ENCODE measurements at places on chromosomes 4 and X.

- no peak for DNase-seq
Measured at GRCh38 chr4:168221301-168221700, 97.3 kb downstream of the DDX60 start.

DNA sequence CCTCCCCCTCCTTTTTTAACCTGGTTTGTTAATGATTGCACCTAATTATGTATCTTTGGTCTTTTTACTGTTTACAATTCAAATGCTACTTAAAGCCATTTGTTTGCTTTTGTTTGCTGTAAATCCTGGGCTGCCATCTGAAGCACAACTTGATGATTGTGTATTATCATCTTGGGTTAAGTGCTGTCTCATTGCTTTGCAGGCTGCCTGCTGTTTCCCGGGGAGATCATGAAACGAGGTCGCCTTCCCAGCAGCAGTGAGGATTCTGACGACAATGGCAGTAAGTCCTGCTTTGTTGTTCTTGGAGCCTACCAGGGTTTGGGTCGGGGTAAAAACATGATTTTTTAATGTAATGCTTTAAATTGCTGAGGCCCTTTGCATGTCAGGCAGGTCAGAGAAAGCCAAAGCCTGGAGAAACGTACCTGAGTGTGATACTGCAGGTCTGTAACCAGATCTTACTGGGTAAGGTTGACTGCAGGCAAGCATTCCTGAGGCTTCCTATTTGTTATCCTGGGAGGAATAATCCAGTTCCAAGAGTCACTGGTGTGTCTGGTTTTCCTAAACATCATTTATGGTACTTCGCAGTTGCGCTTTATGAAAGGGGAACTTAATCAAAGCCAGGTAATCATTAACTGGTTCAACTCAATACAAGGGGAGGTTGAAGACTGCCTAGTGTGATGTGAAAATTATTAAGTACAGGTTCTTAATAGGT, 22.2 kb downstream of the JADE1 start:
- DNase-seq: no peak

DNA sequence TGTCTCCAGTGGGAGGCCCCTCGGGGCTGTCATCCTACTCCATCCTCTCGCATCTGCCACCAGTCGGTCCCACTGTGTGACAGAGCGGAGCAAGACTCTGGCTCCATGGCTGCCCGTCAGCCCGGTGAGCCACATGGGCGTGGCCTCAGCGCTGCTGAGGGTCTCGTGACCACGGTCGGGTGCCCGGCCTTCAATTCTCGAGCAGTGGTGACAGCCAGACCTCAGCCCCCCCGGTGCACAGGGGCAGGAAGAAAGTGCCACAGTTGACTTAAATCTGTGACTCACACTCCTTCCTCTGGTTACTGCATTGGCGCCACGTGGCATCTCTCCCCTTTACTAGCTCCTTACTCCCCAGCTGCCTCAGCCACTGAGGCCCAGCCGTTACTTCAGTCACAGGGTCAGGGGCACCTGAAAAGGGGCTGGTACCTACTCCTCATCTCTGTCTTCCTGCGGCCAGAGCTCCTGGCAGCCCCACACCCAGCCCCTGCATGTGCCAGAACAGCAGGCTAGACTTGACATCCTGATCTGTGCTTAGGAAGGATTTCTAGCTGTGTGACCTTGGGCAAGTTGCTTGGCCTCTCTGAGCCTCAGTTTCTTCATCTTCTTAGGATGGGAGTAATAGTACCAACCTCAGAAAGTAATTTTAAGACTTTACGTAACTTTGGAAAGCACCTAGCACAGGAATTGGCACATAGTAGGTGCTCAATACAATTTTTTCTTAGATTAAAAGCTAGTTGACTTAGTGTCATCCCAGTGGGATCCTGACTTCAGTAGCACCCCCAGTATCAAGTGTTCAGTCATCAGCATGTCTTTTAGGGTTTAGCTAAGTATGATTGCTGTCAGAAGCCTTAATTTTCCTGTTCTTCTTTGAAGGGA, 66.1 kb downstream of the TNIP2 start:
- DNase-seq: no peak

DNA sequence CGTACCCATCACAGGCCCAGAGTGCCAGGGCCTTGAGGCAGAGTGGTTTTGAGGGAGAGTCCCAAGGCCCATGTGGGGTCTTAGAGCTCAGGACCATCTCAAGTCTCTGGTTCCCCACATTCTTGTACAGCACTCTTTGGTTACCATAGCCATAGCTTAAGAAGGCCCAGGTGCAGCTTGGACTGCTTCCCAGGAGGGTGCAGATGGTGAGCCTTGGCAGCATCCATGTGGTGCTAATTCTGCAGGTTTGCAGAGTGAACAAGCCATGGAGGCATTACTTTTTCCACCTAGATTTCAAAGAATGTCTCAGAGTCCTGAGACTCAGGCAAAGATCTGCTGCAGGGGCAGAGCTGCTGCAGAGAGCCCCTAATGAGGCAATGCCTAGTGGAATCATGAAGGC, 171.7 kb downstream of the STK32B start:
- DNase-seq: no peak

GRCh38 chrX:41739871-41740270, 15.9 kb downstream of the GPR82 start:
- DNase-seq: no peak

- DNase-seq: no peak
Measured at GRCh38 chrX:39948582-39948981, 149.2 kb downstream of the BCOR start.

- DNase-seq: no peak
Measured at GRCh38 chrX:7640392-7640791, 202.6 kb upstream of the VCX start.

- DNase-seq: no peak
Measured at GRCh38 chr4:76787898-76788297, 110.0 kb downstream of the SOWAHB start.

- no peak for DNase-seq
Measured at GRCh38 chr4:3729188-3729881, 36.9 kb upstream of the ADRA2C start.

GRCh38 chrX:93874554-93874953, 200.5 kb downstream of the FAM133A start:
- no peak for DNase-seq

- DNase-seq: no peak
Measured at GRCh38 chrX:136819031-136819703, 38.4 kb upstream of the ARHGEF6 start.
